CD4-positive, alpha-beta T cell treated with Interleukin-15 for 1 hour (primary cell): ENCODE measurements at places on chromosomes 11 and 22.
A peak's percentile ranks its signal among the peaks of the same experiment; 100 is the strongest.

GRCh38 chr11:32829157-32829679 is 509 bp upstream of the PRRG4 start:
- DNase-seq: no peak

DNA sequence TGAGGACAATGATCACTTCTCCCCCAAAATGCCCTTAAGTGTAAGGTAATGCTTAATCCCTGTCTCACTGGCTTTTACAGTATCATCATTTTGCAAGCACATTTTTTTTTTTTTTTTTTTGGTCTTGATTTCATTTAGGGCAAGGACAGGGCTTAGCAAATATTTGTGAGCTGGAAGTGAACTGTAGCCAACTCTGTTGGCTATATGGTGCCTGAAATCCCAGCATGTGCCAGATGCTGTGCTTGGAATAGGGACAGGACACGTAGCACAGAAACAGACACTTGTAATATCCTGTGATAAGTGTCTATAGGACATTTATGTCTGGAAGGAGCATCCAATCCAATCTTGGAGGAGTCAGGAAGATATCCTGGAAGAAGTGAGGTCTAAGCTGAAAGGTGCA is 198.3 kb downstream of the NAV2 start:
- DNase-seq: no peak

GRCh38 chr22:22392131-22392530 is 116.4 kb downstream of the ZNF280B start:
- DNase-seq: no peak

DNA sequence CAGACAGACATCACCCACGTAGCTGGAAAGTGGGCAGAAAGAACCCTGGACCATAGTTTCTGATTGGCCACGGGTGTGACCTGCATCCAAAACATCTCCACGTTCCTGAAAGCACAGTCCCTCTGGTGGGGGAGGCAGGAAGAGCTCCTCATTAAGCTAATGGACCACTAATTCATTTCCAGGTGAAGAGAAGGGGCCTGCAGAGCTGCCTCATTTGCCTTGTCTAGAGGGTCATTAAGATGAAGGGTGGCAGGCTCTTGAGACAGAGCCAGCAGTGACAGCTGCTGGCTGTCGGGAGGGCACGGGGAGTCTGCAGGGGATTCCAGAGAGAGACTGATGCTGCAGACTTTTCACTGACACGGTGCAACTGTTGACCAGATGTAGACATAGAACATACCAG is 149.6 kb upstream of the OPCML start:
- DNase-seq: no peak

GRCh38 chr11:70282012-70282411 is 11.5 kb downstream of the PPFIA1 start:
- no peak for DNase-seq

GRCh38 chr11:8567602-8568198 is 26.3 kb downstream of the STK33 start:
- no peak for DNase-seq

GRCh38 chr11:132898021-132898420 is 634.3 kb downstream of the OPCML start:
- no peak for DNase-seq

DNA sequence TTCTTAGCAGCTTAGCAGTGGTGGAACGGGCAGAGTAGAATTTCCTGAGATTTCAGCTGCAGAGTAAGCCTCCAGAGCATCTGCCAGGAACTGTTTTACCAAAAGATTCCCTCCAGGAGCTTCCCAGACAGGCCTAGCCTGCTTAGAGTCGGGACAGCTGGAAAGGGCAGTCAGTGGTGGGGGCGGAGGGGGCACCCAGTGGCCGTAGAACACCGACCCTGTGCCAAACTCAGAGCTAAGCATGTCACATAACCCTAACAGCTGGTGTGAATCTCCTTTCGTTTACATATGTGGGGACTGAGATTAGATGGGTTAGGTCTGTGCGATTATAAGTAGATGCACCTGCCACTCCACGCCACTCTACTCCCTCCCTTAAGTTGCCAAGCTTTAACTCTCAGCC is 80.0 kb upstream of the CRTAM start:
- DNase-seq: no peak

- DNase-seq: peak; percentile 49
Observed at GRCh38 chr11:118924591-118925585, 838 bp downstream of the BCL9L start.

DNA sequence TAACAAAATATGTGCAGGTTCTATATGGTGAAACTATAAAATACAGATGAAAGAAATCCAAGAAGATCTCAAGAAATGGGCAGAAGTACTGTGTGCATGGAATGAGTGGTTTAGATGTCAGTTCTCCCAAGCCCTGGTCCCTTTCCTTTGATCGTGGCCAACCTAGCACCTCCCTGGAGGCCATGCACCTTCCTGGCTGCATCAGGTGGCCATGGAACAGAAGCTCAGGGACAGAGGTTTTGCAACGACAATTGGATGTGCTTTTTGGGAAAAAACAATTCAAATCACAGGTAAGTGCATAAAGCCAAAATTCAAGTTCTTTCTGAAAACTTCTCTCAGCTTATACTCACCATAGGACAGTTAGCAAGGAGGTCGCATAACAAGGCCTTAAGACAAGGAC is 54.0 kb upstream of the SLC22A12 start:
- no peak for DNase-seq

DNA sequence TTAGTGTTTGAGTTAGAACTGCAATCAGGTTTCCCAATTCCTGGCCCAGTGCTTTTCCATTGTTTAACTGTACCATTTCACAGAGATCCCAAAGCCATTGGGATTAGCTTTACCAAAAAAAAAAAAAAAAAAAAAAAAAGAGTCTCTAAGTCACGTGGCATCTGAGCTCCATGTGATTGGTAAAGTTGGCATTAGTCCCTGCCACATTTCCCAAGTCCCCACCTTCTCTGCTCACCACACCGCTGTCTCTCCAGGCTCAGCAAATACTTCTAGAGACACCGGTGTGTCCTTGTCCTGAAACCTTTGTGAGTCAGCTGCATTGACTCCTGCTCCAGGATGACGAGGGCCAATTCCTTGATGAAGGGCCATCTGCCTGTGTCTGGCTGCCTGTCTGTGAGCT is 305.3 kb downstream of the KIRREL3 start:
- no peak for DNase-seq

DNA sequence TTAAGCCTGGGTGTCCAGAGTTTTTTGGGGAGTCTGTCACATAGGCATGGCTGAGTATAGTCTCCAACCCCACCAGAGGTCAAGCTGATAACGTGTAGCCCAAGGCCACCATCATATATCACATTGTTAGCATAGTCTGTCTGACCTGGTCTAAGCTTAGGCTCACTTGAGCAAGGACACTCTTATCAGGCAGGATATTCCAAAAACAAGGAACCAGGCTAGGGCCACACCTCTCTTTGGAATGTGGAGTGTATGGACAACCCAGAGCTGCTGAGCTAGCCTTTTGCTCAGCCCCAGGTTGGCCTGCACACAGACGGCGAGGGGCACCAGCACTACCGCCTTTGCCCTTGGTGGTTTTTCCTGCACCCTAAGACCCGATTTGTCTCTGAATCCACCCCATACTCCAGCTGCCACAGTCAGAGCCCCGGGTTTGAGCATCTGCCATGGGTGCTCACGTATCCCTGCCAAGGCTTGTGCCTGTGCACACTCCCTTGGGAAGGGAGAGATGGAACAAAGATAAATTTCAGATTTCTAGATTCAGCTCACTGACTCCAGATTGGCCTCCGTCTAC is 7.2 kb downstream of the SNAP29 start:
- no peak for DNase-seq

GRCh38 chr11:131412061-131412460 is 41.6 kb downstream of the NTM start:
- DNase-seq: no peak

DNA sequence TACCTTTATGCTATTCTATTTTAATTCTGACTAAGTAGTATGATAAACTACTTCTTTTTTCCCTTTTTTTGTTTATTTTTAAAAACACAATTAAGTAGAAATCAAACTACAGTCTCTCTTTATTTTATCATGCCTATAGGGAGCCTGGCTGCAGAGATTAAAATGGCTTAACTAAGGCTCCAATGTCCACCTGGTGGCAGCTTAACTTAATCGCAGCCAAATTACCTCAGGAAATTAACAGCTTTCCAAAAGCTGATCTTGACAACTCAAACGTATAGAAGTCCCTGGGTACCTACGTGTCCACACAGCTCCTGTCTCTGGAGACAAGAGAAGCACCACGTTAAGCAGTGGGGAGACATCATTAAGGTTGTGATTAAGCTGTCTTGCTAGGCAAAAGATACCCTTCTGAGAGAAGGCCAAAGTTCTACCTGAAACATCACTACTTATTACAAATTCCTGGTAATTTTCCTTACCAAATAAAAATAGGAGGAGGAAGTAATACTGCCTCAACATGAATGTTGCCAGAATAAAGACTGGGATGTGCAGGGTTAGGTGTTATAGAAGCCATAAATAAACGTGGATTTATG is 63.2 kb upstream of the SNX19 start:
- no peak for DNase-seq

GRCh38 chr11:104594228-104594958 is 303.9 kb downstream of the CASP12 start:
- DNase-seq: no peak

DNA sequence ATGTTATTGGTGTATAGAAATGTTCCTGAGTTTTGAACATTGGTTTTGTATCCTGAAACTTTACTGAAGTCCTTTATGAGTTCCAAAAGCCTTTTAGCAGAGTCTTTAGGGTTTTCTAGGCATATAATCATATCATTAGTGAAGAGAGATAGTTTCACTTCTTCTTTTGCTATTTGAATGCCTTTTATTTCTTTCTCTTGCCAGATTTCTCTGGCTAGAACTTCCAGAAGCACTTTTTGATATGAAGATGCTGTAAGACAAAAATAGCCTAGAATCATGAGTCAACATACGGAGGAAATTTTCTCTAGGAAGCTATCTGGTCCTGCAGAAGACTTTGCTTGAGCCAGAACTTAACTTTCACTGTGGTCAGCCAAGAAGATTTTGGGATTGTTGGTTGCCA is 86.7 kb upstream of the IZUMO1R start:
- no peak for DNase-seq

DNA sequence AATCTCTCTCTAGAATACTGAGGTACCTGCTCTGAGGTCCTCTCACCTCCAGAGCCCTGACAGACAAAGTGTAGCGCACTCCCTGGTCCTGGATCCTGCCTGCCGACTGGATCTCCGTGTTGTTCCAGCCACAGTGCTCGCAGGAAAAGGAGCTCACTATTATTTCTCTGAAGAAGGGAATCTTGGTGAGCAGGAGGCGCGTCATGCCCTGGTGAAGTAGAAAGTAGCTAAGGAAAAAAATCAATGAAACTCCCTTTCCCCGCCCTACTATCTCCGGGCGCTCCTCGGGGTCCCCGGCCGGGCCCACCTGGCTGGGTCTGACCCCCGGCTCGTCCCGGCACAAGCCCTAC is 412 bp downstream of the ZPR1 start:
- no peak for DNase-seq

DNA sequence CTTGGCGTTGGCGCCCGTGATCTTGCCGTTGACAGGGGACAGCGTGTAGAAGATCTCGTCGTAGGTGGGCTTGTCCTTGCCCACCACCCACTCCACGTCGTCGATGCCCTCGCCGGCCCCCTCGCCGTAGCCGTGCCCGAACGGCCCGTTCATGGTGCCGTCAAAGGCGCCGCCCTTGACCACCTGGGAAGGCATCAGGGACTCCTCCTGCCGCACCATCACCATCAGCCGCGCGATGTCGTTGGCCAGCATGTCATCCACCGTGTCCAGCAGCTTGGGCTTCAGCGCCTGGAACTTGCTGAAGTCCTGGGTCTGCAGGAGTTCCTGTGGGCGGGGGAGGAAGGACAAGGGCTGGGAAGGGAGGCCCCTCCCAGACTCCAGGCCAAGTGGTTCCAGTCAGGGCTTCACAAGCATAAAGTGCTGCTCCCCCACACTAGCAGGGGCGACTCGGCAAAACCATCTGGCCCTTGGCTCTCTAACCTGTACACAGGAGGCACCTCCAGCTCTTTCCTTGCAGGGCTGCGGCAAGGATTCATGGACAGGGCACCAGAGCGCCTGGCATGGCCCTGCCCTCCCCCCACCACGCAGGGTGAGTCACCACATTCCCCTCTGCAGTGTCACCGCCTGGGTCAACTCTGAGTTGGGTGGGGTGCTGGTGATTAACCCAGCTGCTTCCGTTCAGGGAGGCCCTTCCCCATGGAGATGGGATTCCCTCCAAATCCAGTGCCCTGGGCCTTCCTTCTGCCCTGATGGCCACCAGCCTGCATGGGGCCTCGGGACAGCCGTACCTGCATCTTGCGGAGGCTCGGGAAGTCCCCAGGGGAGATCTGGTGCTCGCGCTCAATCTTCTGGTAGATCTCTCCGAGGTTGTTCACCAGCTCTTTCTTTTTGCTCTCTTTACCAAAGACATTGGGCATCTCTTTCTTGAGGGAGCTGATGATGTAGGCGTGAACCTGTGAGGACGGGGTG is 10.4 kb upstream of the CDC42BPG start:
- DNase-seq: peak; percentile 79

GRCh38 chr11:123581651-123582399 is 72.6 kb downstream of the SCN3B start:
- no peak for DNase-seq

DNA sequence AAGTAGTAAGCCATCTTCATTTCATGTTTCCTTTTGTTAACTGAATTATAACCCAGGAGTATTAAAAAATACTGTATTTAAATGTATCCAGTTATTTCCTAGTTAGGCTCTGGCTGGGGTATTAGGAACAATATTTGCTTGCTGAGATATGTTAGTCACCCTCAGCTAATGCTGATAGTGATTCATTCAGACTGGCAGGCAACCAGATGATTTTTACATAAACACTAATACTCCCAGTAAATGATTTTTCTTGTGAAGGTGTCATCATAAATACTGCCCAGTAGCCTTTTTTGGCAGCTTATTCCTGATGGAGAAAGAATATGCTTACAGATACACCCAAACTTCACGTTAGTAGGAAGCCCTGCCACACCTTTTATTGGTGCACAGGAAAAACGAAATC is 8.1 kb downstream of the YWHAH start:
- no peak for DNase-seq

DNA sequence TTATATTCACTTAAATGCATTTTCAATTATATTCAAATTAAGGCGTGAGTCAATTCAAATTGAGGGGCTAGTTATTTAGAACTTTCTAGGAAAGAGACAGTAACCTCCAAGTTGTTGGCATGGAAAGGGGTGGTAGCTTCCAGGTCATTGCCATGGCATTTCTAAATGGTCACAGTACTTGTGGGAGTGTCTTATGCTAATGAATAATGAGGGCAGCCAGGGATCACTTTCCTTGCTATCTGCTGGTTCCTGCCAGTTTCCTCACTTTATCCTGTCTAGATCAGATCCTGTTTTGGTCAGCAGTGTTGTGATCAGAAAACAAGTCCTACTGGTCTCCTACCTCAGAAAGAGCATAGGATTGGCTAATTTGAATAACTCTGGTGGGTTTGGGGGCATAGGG is 21.8 kb upstream of the RNASEH2C start:
- DNase-seq: no peak

- DNase-seq: no peak
Observed at GRCh38 chr11:131717616-131718015, 347.2 kb downstream of the NTM start.
